ENCODE measurements at places on chromosomes 13 and 19.
A peak's percentile ranks its signal among the peaks of the same experiment; 100 is the strongest.

DNA sequence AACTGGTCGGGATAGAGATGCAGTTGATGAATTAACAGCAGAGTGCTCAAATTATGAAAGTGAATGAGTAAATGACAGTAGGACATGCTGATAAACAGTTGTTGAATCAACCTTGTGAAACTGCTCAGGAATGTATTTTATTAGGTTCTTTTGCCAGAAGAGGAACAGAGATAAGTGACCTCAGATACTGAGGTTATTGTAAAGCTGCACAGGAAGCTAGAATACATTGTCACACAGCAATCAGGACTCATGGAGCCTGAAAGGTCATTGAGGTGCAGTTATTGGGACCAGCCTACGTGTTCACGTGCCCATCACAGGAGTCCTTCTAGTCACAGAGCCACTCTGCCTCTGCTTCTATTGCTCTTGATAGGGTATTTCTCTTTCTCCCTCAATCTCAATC, 47.5 kb upstream of the MED4 start:
- no peak for DNase-seq

DNA sequence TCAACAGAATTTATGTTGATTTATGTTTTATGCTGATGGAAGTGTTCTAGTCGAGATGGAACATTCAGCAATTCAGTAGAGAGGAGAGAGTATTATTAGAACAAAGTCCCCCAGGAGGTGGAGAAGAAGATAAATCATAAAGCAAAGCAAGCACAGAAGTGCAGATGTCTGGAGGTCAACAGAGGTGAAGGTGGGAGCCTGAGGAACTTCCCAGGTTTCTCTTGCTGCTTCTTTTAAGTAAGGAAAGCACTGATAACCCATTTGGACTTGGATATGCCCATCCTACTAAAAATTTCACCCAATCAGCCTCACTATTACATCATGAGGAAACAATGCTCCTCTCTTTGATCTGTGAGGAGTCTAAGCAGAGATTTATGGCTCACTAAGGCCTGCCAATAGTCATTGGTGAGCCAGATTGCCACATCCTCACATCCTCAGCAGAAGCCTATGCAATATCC, 98.8 kb downstream of the EPSTI1 start:
- DNase-seq: no peak

- no peak for DNase-seq
These were observed 33.1 kb downstream of the CERS4 start for GRCh38 chr19:8242211-8242821.

GRCh38 chr13:113581871-113582270, 2.7 kb upstream of the TFDP1 start:
- no peak for DNase-seq

DNA sequence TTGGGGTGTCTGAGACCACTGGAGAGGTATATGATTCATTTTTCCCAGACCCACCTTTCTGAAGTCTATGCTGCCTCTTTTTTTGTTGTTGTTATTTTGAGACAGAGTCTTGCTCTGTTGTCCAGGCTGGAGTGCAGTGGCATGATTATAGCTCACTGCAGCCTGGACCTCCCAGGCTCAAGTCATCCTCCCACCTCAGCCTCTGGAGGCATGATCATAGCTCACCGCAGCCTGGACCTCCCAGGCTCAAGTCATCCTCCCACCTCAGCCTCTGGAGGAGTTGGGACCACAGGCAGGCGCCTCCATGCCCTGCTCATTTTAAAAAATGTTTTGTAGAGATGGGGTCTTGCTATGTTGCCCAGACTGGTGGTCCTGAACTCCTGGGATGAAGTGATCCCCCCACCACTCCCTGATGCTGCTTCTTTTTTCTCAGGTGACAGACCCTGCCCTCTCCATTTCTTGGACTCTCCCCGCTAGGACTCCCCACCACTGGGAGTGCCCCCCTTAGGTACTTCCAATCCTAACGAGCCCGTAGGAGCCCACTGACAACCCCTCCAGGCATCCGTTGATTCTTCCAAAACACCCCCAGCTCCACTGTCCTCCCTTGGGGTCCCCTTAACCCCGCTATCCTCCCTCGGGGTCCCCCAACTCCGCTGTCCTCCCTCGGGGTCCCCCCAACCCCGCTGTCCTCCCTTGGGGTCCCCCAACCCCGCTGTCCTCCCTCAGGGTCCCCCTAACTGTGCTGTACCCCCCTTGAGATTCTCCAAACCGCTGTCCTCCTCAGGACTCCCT, 45.4 kb downstream of the ARHGEF18 start:
- no peak for DNase-seq

GRCh38 chr13:49220036-49220855, at the start of gene MLNR:
TSS of gene MLNR (plus strand) at chr13:49220338. CDS start at chr13:49220338, 0 bp downstream.
- DNase-seq: no peak

- no peak for DNase-seq
These were observed 4.2 kb upstream of the SPC24 start for GRCh38 chr19:11159598-11160439.

DNA sequence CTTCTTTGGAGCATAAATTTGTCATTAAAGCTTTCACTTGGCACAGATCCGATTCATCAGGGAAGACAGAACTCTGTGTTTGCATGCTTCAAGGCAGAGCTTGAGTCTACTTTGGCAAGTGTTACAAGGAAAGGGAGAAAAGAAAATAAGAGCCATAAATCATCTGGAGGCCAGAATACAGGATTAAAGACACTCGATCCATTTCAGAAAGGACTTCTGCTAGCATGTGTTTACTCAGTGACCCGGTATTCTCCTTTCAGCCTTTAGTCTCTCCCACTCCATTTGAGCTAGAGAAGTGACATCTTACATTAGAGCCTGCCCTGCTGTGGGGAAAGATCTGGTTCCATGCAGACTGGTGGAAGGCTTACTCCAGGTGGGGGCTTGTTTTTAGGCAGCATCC, 306.4 kb downstream of the KLF5 start:
- no peak for DNase-seq

DNA sequence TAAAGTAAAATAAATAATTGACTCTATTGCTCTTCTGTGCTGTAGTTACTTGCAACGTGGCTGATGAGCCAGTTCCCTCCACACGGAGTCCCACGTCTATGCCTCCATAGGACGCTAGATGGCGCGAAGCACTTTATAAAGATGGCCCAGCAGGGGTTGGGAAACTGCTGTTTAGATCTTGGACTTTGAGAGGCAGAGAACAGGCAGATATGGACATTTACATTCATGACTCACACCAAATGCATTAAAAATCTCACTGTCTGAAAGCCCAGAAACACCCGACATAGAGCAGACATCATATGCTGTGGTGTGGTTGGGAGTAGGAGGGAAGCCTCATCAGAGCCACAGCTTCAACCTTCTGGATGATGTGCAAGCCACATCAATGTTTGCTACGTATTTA, 643.1 kb upstream of the ARGLU1 start:
- DNase-seq: peak; percentile 2

DNA sequence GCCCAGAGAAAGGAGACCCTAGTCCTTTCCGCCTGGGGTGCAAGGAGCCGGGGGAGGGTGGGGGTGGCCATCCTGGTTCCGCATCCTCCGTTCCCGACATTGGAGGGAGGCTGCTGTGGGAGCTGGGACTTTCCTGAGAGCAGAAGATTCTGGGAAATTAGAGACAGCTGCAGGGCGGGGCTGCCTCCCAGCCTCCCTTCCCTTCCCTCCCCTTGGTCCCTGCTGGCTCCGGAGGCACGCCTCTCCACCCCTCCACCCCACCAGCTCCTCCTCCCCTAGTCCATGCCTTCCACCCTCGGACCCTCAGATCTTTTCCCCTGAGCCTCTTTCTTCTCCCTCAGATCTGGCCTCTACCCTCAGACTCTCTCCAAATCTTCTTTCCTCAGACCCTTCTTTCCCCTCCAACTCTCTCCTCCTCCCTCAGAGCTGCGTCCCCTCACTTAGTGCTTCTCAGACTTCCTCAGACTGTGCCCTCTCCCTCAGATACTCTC, 3.1 kb upstream of the BCL3 start:
- no peak for DNase-seq

DNA sequence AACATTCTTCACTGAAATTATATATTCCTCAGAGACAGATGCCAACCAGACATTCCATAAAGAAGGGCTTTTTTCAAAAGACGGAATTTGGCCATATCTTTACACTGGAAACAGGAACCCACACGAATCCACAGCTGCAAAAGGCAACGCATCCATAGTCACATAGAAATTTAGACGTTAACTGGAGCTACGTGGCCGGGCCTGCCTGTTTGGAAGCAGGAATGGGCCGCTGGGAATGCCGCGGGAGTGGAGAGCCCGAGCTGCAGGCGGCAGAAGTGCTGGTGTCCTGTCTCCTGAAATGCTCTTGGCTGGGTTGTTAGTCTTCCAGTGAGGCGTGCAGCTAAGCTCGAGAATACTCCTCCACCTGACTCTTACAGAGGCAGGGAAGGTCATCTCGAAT, 122.2 kb downstream of the KL start:
- DNase-seq: no peak

- no peak for DNase-seq
These were observed 7.1 kb upstream of the TOMM40 start for GRCh38 chr19:44883922-44884321.

DNA sequence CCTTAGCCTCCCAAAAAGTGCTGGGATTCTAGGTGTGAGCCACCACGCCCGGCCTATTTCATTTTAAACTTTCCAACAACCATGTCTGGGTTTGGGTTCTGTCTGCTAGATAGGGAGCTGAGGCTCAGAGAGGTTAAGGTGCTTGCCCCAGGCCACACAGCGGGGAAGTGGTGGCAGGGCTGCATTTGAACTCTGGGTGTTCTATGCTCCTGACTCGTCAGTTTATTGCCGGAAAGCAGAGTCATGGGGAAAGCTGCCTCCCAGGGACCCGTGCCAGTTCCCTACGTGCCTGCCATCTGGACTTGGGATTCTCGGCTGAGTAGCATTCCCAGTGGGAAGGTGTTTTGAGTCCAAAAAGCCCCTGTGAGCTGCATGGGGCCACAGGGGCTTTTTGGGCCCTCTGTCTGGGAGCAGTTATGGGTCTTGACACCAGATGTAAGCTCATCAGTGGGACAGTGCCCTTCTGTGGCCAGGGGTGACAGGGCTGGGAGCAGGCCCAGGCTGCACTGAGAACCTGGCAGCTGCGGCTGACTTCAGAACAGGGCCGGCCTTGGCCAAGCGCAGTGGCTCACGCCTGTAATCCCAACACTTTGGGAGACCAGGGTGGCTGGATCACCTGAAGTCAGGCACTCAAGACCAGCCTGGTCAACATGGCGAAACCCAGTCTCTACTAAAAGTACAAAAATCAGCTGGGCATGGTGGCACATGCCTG, 10.9 kb downstream of the RFX1 start:
- no peak for DNase-seq

- DNase-seq: no peak
These were observed 20.5 kb upstream of the CACNG8 start for GRCh38 chr19:53942001-53942786.

- no peak for DNase-seq
These were observed 623.2 kb downstream of the SLITRK5 start for GRCh38 chr13:88294368-88294767.

- DNase-seq: no peak
These were observed 576.0 kb downstream of the PCDH17 start for GRCh38 chr13:58207501-58207900.

- DNase-seq: no peak
These were observed 36.8 kb downstream of the INSR start for GRCh38 chr19:7257148-7258040.

DNA sequence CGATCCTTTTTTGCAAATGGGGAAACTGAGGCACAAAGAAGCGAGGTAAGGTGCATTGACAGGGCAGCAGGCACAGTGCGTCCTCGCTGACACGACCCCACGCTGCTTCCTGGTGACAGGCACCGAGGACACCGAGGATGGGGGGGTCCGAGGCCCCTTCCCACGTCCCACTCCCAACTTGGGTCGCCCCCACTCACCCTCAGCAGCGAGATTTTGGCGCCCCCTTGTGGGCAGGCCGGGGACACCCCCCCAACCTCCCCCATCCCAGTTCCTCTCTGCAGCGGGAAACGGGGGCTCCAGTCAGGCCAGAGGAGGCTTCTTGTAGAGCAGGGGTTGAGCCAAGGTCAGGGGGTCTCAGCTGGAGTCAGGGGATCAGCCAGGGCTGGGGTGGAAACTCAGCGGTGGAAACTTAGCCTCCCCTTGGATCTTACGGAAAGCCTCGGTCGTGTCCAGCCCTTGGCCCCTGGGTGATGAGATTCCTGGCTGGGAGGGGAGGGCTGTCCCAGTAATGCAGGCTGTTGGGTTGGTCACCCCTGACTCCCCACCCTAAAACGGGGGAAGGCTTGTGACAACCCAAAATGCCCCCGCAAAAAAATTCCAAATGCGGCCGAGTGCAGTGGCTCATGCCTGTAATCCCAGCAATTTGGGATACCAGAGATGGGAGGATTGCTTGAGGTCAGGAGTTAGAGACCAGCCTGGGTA, 8.2 kb downstream of the SMIM24 start:
- DNase-seq: peak; percentile 16

- no peak for DNase-seq
These were observed 154.9 kb upstream of the TRPC4 start for GRCh38 chr13:38024431-38024830.

- DNase-seq: no peak
These were observed 4.3 kb upstream of the IFNL2 start for GRCh38 chr19:39263912-39264305.

GRCh38 chr13:98328511-98328910, 151.4 kb upstream of the RNF113B start:
- DNase-seq: no peak

DNA sequence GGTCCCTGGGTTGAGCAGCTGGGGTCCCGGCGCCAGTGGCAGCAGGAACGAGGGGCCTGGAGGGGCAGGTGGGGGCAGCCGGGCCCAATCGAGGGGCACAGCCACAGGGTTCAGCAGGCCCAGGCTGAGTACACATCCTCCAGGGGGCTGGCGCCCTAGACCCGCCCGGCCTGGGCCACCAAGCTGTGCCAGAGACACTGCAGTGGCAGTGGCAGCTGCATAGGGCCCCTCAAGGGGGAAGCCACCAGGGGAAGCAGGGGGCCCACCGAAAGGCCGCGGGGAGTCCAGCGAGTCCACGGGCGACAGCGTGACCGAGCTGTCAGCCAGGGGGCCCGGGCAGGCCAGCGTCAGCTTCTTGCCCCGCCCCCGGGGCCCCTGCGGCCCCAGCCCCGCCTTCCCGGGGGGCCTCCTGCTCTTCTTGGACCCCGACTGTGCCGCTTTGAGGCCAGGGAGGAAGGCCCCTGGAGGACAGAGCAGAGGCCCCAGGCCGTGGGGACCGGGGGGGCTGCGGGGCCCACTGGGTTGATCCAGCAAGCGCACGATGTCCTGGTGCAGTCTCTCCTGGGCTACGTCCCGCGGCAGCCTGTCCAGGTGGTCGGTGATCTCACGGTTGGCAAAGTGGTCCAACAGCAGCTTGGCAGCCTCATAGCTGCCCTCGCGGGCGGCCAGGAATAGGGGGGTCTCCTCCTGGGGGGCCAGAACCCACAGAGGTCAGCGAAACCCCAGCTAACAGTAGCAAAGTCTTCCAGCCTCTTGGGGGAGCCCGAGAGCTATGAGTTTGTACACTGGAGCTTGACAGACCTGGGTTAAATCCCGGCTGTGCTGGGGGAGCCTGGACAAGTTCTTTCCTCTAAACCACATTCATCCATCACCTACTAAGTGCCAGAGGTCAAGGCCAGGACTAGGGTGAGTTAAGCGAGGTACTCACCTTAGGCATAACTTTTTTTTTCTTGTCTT, 39.5 kb downstream of the NOTCH3 start:
- DNase-seq: no peak

Measured in CD4-positive, alpha-beta T cell treated with Interleukin-6 at 100 ng/mL for 8 hours (primary cell).